Upper lobe of right lung (tissue), 1 donor: ENCODE measurements at places on chromosomes 3 and 15. TPM values are rescaled to one million over a fixed set of nuclear protein-coding genes. Genes with fewer than 3 reads are reported as not detected.

- H3K27me3 ChIP-seq: no peaks in the 10 kb centered on the region
- no peaks in the 10 kb centered on the region for H3K36me3 ChIP-seq
- H3K4me1 ChIP-seq: no peaks in the 10 kb centered on the region
- H3K27ac ChIP-seq: no peak overlapping the region
These were observed 435.2 kb upstream of the GBE1 start for GRCh38 chr3:82196645-82197044.

DNA sequence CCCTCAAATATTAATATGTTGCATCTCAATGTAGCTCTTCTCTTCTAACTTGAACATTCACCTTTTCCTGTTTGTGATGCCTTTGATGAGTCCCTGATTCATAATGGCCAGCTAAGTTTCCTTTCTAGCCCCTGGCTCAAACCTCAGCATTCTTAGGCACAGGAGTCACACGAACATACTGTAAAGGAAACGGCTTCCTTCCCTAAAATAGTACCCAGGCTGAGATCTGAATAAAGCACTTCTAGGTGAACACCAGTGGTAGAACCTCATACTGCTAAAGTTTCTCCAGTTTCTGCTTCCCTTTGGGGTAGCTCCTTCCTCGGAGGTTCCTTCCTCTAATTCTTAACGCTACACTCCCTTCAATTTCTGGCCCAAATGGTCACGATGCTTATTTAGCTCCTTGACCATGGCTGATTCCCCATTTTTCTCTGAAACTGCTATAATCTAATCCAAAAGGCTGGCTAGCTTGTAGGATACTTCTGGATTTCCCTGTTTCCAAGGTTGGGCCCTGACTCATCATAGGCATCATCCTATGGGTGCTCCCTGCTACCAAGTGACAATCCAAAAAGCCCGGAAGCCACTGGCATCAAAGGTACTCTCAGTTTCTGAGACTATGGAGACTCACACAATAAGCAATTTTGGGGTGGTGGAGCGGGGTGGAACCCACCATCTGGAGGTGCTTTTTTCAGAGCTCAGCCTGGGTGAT is 2.4 kb downstream of the ANAPC13 start:
- H3K27me3 ChIP-seq: no peaks in the 10 kb centered on the region
- peaks cover 42% of the 10 kb centered on the region for H3K36me3 ChIP-seq
- H3K4me1 ChIP-seq: peaks cover 33% of the 10 kb centered on the region
- peak overlapping the region; percentile 24 for H3K27ac ChIP-seq

- peaks cover 94% of the 10 kb centered on the region for H3K36me3 ChIP-seq
- DNase-seq: no peak
These were observed 21.3 kb downstream of the MLH1 start for GRCh38 chr3:37014620-37015019.

GRCh38 chr3:126703512-126704493 is at the start of gene CHCHD6:
Gene CHCHD6, plus strand, starts transcription at chr3:126704240. Its CDS starts 73 bp downstream, at chr3:126704313.
- no peaks in the 10 kb centered on the region for H3K27me3 ChIP-seq
- no peaks in the 10 kb centered on the region for H3K36me3 ChIP-seq
- peaks cover 6% of the 10 kb centered on the region for H3K4me1 ChIP-seq
- peak; percentile 97 for DNase-seq

DNA sequence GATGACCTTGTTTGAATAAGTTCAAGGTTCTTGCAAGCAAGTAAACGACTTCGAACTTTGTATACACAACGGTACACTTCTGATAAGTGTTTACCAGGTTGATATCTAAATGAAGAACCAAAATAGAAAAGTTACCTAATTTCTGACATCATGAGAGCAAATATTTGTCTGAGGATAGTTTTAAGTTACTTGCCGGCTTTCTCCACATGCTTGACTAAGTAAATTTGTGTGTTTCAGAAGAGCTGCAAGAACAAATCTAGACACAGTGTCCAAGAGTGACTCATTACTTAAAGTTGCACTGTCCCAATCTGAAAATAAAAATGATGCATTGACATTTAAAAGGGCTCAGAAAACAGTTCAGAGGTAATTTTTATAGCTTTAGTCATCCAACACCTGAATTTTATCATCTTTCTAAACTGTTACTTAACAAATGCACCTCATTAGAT is 115.1 kb downstream of the HERC1 start:
- H3K4me3 ChIP-seq: no peak overlapping the region
- H3K27ac ChIP-seq: peak overlapping the region; percentile 39
- peaks cover 3% of the 10 kb centered on the region for H3K4me1 ChIP-seq
- no peaks in the 10 kb centered on the region for H3K27me3 ChIP-seq
- no peak for DNase-seq

GRCh38 chr3:116000311-116000710 is 377.0 kb downstream of the GAP43 start:
- H3K27ac ChIP-seq: no peak overlapping the region
- H3K27me3 ChIP-seq: no peaks in the 10 kb centered on the region
- no peaks in the 10 kb centered on the region for H3K4me1 ChIP-seq
- DNase-seq: no peak
- H3K36me3 ChIP-seq: no peaks in the 10 kb centered on the region
- H3K4me3 ChIP-seq: no peak overlapping the region

Gene SI
- total RNA-seq: not detected
